ENCODE measurements at places on chromosomes 12 and 14. TPM values are rescaled to one million over a fixed set of nuclear protein-coding genes. Genes with fewer than 3 reads are reported as not detected.

KCNC2 gene
- total RNA-seq, result not detected

BORCS5 gene
- total RNA-seq, result 6.5 TPM

COPS7A gene
- total RNA-seq, result 34.7 TPM

GALNT4 gene
- total RNA-seq, result 26.1 TPM

LRIG3 gene
- 94.5 TPM for total RNA-seq

CCDC175 gene
- not detected for total RNA-seq

DPY19L2 gene
- 3.0 TPM for total RNA-seq

CBLN3 gene
- total RNA-seq, result 1.6 TPM

RNASE3 gene
- total RNA-seq, result not detected

TAS2R14 gene
- 6.8 TPM for total RNA-seq

SMIM41 gene
- total RNA-seq, result not detected

AVPR1A gene
- total RNA-seq, result not detected

FOXA1 gene
- total RNA-seq, result 0.13 TPM

ENDOU gene
- not detected for total RNA-seq

OVCH1 gene
- under 0.01 TPM for total RNA-seq

CCND2 gene
- 80.8 TPM for total RNA-seq

B4GALNT1 gene
- total RNA-seq, result 0.27 TPM

OR2AP1 gene
- not detected for total RNA-seq

CCDC85C gene
- 12.4 TPM for total RNA-seq

KRT71 gene
- not detected for total RNA-seq

BCL2L14 gene
- total RNA-seq, result not detected

KLHDC2 gene
- total RNA-seq, result 43.0 TPM

SYCP3 gene
- 0.07 TPM for total RNA-seq

LRTM2 gene
- not detected for total RNA-seq

PTPRO gene
- total RNA-seq, result not detected

TRHDE gene
- total RNA-seq, result not detected

PTPRQ gene
- total RNA-seq, result under 0.01 TPM

CCNK gene
- 43.5 TPM for total RNA-seq

EID3 gene
- total RNA-seq, result 35.5 TPM

TSPAN19 gene
- not detected for total RNA-seq

PPP1R1A gene
- not detected for total RNA-seq

OLR1 gene
- total RNA-seq, result not detected

TMEM121 gene
- total RNA-seq, result 5.7 TPM

Measured in thoracic aorta endothelial cell (primary cell).